Transverse colon (tissue), 4 donors: ENCODE measurements at places on chromosomes 12 and 14. TPM values are rescaled to one million over a fixed set of nuclear protein-coding genes. Genes with fewer than 3 reads are reported as not detected.
A peak's percentile ranks its signal among the peaks of the same experiment; 100 is the strongest.

DNA sequence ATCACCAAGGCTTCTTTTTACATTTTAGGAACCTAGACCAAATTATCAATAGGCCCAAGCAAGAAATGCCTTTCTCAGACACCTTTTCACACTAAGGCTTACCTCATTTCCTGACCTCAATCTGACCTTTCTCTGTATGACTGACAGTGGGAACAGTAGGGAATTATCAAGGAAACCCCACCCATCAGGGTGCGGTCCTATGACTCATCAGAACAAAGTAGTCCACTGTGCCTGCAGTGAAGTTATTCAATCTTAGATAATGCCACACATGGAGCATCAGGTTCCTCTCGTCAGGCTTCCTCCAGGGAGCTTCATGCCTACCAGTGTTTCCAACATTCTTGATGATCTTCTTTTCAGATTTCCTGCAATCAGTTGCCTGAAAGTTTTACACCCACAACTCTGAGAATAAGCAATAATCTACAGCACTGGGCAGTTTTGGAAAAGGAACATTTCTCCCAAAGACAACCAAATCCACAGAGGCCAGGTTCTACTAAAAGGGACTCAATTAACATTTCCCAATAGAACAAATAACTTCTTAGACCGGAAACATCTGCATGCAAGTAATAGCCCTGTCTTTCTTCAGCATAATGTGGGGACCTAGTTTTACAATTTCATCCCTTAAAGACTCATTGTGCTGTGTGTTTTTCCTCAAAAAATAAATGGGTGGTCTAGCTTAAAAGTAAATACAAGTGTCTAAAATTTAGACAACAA lies 35.9 kb upstream of the TMTC2 start:
- no peaks in the 10 kb centered on the region for H3K27me3 ChIP-seq
- DNase-seq = peak; percentile 85
- H3K4me3 ChIP-seq = no peak overlapping the region
- peaks cover 5% of the 10 kb centered on the region for H3K4me1 ChIP-seq
- H3K27ac ChIP-seq = peak overlapping the region; percentile 52
- no peaks in the 10 kb centered on the region for H3K36me3 ChIP-seq

- no peaks in the 10 kb centered on the region for H3K27me3 ChIP-seq
- H3K4me3 ChIP-seq = no peak overlapping the region
- H3K27ac ChIP-seq = no peak overlapping the region
- peaks cover 4% of the 10 kb centered on the region for H3K4me1 ChIP-seq
These were observed 84.2 kb downstream of the GCH1 start for GRCh38 chr14:54818201-54819133.

DNA sequence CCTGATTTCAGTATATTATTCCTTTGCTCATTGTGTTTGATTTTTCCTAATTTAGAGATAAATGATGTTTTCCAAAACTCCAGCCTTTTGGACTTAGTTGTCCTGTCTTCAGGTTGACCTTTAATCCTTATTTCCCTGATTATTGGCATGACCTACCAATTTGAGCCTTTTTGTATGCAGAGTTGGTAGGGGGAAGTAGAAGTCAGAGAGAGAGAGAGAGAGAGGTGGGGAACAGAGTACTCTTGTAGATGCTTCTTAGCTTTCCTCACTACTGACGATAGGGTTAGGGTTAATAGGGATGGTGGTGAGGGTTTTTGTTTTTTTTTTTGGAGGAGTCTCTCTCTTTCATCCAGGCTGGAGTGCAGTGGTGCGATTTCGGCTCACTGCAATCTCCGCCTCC lies 38.6 kb downstream of the TBC1D15 start:
- peaks cover 7% of the 10 kb centered on the region for H3K36me3 ChIP-seq
- no peaks in the 10 kb centered on the region for H3K4me1 ChIP-seq
- H3K27me3 ChIP-seq = no peaks in the 10 kb centered on the region
- no peak for DNase-seq
- H3K27ac ChIP-seq = no peak overlapping the region

GRCh38 chr12:52347016-52347415 lies 20.3 kb downstream of the KRT85 start:
- H3K36me3 ChIP-seq = no peaks in the 10 kb centered on the region
- no peak overlapping the region for H3K27ac ChIP-seq
- H3K4me1 ChIP-seq = no peaks in the 10 kb centered on the region
- no peaks in the 10 kb centered on the region for H3K27me3 ChIP-seq
- no peak for DNase-seq
- no peak overlapping the region for H3K4me3 ChIP-seq

DNA sequence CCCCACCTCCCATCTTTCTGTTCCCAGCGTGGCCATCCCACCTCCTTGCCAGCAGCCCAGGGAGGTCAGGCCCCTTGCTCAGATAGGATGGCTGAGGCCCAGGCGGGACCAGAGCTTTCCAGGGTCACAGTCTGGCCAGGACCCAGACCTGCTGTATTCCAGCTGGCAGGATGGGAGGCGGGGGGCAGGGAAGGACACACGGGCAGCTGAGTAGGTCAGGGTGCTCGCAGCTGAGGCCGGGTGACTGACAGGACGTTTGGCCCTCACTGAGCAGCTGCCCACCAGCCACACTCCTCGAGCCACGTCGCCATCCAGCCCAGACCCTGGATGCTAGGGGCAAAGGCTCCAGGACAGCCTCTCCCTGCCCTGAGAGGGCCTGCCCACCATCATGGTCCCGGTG lies 4.0 kb downstream of the NUDT14 start:
- no peak overlapping the region for H3K27ac ChIP-seq
- no peak for DNase-seq

DNA sequence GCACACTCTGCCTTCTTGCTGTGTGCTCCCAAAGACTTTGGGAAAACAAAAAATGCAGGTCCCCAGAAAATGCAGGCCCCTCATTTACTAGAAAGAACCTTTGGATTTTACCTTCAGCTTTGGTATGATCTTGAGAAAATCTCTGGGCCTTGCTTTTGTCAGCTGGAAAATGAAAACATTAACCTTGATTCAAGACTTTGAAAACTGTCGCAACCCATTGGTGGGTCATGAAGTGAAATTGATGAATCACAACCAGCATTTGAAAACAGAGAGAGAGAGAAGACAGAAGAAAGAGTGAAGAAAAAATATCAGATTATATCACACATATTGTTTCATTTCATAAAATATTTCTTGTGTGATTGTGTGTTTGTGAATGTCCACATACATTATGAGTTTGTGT lies 322.5 kb downstream of the ZFP36L1 start:
- no peak overlapping the region for H3K27ac ChIP-seq
- no peaks in the 10 kb centered on the region for H3K36me3 ChIP-seq
- H3K27me3 ChIP-seq = no peaks in the 10 kb centered on the region
- no peaks in the 10 kb centered on the region for H3K4me1 ChIP-seq

Gene GUCY2C
- total RNA-seq = 87.4 TPM

DNA sequence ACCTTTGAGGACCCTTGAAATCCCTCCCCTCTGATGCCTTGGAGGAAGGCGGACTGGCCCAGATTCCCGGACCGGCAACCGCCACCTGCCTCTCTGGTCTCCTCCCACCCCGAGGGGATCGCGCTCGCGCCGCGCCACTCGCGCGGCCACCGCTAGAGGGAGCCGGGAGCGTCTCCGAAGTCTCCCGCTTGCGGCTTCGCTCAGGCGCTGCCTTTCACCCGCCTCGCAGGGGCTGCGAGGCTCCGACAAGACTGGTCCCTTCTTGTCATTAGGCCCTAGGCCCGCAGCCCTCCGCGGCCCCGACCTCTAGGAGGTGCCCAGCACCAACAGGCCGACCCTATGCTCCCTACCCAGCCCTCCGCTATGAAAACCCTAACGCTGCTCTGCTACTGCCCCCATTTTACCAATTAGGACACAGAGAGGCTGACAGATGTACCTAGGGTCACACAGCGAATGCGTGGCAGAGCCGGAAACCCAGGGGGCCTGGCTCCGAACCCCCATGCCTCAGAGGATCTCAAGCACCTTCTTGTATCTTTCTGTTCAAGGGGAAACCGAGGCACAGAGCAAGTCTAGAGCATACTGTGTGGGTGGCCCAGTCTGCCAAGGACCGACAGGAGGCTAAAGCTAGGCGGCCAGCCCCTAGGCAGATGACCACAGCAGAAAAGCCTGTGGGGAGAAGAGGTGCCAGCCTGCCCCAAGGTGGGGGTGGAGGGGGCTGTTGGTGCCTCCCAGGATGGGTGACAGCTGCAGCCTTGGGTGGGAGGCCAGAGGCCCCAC lies 21.4 kb upstream of the VSX2 start:
- H3K27ac ChIP-seq = no peak overlapping the region
- H3K4me1 ChIP-seq = peaks cover 7% of the 10 kb centered on the region
- H3K27me3 ChIP-seq = peaks cover 41% of the 10 kb centered on the region
- DNase-seq = peak; percentile 75
- H3K4me3 ChIP-seq = peak overlapping the region; percentile 40
- H3K36me3 ChIP-seq = no peaks in the 10 kb centered on the region

Gene CLMN
- total RNA-seq = 71.1 TPM

DNA sequence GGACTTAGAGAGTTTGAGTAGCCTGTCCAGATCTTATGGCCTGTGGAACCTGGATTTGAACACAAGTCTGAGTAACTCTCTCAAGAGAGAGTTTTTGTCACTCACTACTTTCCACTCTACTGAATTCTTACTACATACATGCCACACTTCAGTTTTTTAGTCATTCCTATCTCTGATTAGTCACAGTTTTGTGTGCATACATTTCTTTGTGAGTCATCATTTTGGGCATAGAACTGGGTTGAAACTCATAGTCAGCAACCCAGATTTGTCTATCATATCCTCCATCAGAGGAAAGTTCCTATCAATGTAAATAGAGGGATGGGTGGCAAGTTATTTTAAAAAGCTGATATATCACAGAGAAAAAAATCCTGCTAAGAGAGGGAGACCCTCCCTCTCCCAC lies 42.9 kb downstream of the FLRT2 start:
- H3K4me1 ChIP-seq = no peaks in the 10 kb centered on the region
- DNase-seq = no peak
- H3K27me3 ChIP-seq = no peaks in the 10 kb centered on the region
- H3K27ac ChIP-seq = no peak overlapping the region
- no peak overlapping the region for H3K4me3 ChIP-seq

Gene STAC3
- 1.9 TPM for total RNA-seq

Gene KRT8
- 2,425 TPM for total RNA-seq
